Activated T-helper 2 cell treated with anti-CD3 and anti-CD28 coated beads, Interferon-gamma antibody, Interleukin-2, Interleukin-4, amounts not matched to agents 10 μg/mL and 5 μg/mL and 100 μg/mL, durations not matched to agents 14 hours and 24 hours and 36 hours (primary cell): ENCODE measurements at places on chromosomes 13 and 19.

- no peak for DNase-seq
Measured at GRCh38 chr19:30504272-30504671, 132.1 kb downstream of the ZNF536 start.

DNA sequence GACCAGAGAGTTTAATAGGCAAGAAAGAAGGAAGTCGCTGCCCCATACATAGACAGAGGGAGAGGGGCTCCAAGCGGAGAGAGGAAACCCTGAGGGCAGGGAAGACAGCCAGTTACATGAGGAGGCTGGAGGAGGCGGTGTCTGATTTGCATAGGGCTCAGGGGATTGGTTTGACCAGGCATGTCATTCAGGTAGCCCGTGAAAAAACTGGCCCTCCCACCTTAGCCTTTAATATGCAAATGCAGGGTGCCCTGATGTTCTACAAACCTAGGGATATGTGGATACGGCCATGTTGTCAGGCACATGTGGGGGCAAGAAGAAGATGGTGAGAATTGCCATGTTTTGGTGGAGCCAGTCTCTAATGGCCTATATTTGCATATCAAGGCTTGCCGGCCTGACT lies 1461.6 kb downstream of the PCDH9 start:
- DNase-seq = no peak

DNA sequence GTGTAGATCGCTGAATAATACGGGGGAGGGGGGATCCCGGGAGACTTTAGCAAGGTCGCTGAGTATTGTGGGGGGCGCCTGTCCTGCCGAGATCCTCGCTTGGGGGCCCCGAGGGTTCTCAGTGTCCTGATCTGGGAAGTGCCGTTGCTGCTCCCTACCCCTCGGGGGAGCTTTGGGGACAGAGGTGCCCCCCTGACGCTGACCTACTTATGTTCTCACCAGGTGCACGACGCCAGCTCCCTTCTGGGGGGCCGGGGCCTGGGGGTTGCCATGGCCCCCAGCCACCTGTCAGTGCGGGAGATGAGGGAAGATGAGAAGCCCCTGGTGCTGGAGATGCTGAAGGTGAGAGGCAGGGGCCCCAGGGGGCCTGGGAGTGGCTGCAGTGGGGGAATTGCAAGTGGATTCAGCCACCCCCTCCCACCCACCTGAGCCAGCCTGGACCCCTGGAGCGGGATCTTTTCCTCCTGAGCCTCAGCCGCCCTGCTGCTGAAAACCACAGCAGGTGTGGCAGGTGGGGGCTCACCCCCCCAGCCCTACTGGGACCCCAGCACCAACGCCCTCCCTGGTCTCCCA lies 537 bp downstream of the NAT14 start:
- DNase-seq = no peak

GRCh38 chr19:16361926-16362325 lies 37.3 kb downstream of the KLF2 start:
- no peak for DNase-seq

DNA sequence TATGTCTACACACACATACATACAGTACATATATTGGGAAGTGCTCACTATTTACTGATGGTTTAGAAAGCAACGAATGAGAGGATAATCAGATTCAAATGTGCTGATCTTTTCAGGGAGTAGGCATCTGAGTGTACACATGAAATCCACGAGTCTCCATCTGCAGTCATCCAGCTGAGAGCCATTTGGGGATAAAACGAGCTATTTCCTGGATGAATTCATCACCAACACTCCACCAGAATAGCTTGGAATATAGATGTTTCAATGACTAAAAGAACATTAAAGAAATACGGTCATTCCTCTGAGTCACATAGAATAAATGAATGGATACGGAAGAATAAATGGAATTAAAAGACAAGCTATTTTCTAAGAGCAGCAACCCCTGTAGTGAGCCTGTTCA lies 721.6 kb upstream of the ARGLU1 start:
- no peak for DNase-seq

DNA sequence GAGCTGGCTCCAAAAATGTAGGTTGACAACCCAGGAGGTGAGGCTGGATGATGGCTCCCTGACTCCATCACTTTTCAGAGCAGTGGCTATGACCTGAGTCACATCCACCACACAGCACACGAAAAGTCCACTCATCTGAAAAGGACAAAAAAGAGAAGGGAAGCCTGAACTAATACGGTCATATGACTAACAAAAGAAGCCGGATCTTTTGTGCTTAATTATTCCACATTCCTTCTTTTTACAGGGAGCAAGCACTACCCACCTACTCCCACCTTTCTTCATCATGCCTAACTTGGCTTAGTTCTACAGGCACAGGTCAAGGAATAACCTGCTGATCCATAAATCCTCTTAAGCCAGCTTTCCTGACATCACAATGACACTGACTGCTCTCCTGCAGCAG lies 601.3 kb upstream of the MIR17HG start:
- DNase-seq = no peak

DNA sequence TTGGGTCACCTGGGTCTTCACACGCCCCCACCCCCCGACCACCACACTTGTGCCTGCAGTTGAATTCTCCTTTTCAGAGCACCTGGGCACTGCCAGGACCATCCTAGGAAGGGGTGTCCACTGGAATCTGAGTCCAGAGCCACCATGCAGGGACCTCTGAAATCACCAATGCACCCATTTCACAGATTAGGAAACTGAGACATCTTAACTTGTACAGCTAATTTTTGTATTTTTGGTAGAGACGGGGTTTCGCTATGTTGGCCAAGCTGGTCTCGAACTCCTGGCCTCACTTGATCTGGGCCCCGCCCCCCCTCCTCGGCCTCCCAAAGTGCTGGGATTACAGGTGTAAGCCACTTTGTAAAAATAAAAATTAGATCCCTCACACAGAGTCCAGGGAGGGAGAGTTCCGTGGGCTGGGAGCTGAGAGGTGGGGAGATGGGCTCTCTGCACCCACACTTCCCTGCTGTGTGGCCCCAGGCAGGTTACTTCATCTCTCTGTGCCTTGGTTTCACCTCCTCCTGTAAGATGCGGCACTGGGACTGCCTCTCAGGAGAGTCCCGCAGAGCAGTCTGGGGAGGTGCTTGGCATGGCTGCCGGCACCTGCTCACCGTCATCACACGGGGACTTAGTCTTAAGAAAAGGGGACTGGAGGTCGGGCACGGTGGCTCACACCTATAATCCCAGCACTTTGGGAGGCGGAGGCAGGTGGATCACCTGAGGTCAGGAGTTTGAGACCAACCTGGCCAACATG lies 45.9 kb upstream of the C19orf12 start:
- DNase-seq = no peak

DNA sequence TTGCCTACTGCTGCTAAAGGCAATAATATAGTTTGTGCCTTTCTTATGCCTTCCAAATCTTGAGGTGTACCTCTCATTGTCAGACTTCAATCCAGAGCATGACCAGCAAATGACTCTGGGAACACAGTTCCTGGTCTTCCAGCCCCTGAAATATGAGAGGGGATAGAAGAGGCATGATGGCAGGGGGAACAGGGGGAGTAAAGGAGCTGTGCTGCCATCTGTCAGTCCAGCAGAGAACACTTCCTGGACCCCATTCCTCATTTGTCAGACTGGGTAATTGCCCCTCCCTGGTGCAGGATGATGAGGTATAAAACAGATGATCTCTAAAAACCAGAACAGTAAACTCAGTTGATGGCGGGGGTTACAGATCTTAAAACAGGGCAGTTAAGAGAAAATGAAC lies 618.7 kb downstream of the DIAPH3 start:
- DNase-seq = no peak

- no peak for DNase-seq
Measured at GRCh38 chr13:59684105-59684504, 479.6 kb downstream of the DIAPH3 start.

- no peak for DNase-seq
Measured at GRCh38 chr19:4455719-4456475, 1.7 kb downstream of the UBXN6 start.

GRCh38 chr19:7191946-7192691 lies 102.1 kb downstream of the INSR start:
- DNase-seq = peak; percentile 42

DNA sequence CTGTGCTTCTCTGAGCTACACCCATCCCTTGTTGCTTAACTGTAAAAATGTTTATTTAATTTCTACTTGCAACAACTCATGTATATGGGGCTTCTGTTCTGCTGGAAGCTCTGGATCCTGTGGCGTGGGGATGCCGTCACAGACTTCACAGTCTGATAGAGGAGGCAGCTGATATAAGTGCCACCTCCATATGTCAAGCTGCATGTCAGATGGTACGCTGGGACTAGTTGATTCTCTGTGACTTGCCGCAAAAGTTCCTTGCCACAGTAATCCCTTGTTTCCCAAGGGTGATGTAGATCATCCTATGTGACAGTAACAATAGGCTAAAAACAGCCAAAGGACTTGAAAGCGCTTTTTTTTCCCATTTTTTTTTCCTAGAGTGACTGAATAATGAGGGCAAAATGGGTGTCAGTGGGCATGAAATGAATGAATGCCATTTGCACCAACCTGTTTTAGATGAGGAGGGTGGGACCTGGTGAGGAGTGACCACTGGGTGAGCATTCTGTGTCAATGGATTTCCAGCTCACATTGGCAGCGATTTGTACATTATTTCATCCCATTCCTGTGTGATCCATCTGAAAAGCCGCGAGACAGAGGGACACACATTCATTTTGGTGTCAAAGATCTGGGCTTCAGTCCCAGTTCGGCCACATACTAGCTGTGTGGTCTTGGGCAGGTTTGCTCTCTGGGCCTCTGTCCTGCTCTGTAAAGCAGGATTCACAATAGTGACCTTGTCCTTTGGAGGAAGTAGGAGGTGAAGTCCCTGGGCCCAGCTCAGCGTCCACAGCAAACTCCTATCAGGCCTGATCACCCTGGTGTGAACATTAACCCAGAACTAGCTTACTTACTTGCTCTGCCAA lies 88.9 kb upstream of the RNF113B start:
- no peak for DNase-seq

DNA sequence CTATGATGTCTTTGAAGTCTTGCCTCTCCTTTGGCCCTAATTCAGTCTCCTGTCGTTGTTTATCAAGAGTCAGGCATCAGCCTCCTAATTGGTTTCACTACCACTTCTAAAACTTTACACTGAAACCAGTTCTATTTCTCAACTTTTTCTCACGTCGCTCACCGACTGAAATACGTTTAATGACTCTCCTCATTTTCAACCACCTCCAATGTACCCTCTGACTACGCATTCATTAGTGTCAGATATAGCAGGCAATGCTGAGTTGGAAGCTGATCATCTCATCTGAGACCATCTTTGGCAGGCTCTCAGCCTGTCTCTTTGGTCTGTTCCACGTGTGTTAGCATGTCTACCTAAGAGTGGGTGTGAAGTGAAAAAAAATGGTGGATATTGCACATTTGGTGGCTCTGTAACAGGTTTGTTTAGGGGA lies 128.1 kb downstream of the KL start:
- no peak for DNase-seq

GRCh38 chr13:24727731-24728601 lies 36.0 kb upstream of the RNF17 start:
- DNase-seq = peak; percentile 63

DNA sequence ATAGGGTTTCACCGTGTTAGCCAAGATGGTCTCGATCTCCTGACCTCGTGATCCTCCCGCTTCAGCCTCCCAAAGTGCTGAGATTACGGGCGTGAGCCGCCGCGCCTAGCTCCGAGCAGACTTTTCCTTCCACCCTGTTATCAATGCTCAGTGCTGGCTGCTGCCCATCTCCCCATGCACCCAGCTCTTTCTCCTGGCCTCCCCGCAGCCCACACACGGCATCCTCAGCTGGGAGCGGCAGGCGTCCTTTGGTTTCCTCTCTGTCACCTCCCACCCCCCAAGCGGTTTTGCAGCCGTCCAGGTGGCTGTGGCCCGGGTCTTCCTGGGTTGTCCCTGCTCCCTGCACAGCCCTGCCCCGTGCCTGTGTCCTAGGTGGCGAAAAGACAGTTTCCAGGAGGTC lies 12.1 kb downstream of the PRR22 start:
- DNase-seq = no peak

- DNase-seq = no peak
Measured at GRCh38 chr19:12834566-12834943, at the start of gene RTBDN. TSS of gene RTBDN (minus strand) at chr19:12834579. CDS start at chr19:12829979, 4,600 bp downstream.

GRCh38 chr13:50644081-50644871 lies 199.2 kb downstream of the DLEU7 start:
- DNase-seq = no peak

DNA sequence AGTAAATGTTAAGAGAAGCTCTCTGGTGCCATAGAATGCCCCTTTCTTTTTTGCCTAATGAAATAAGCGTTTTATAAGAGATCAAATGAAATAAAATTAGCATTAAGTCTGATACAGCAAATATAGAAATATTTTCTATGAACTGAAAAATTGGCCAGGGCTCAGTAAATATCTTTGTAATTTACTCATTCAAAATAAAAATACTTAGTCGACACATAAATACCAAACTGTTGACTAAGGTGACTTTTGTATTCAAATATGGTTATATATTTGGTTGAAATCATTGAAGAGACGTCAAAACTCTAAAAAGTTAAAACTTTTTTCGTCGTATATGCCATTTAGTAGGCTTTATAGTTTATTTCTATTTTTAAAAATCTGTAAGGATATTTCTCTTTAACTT lies 25.6 kb downstream of the IPO5 start:
- no peak for DNase-seq

- DNase-seq = no peak
Measured at GRCh38 chr13:26220575-26220974, 1.5 kb downstream of the RNF6 start.

- no peak for DNase-seq
Measured at GRCh38 chr13:24085662-24086061, 74.9 kb upstream of the SPATA13 start.

DNA sequence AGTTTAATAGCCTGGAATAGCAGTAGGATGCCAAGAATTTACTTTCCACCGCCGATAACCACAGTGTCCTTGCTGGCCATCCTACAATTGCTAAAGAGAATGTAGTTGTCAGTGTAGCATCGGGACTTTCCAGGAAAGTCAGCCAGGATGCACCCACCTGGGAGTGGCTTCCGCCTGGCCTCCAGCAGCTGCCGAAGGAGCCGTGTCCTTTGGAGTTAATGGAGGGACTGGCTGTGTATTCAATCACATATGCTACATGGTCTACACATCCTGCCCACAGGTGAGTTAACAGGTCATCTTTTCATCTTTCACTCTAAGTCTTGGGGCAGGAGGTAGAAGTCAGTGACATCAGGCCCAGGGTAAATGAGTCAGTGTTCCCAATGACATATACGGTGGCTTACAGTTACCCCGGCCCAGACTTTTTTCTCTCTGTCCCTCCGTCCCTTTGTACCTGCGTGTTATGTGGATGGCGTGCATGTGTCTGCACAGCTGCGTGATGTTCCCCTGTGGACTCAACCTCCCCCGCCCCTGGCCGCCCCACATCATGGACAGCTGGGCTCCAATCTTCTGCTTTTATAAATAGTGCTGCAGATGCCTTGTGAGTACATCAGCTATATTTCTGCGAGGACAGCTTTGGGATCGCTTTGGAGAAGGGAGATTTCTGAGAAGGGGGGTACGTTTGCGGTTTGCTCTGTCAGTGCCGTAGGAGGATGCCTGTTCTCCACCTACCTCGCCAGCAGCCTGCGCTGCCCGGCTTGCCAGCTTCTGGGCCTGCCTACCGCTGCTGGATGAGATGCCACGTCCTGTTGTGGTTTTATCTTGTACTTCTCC lies 63.1 kb downstream of the ATP11A start:
- no peak for DNase-seq
